Right hindlimb (tissue), 1 donor: ENCODE measurements at places on chromosomes 3 and 15.

GRCh38 chr3:195907684-195907933, 742 bp downstream of the TNK2 start:
- DNase-seq: peak; percentile 70

DNA sequence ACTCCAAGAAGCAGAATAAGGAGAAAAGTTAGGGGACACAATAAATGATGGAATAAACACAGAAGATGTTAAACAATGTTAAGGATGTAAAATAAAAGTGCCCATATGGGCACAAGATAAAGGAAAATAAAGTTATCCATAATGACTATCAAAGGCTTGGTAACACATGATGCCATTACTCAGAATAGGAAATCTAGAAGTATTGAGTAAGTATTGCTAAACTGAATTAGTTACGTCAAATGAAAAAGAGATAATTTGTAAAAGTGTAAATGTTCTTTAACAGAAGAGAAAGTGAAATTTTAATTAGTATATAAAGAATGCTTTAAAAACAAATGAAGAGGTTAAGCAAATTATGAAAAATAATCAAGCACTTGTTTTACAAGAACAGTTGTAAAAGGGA, 6.7 kb downstream of the COPS2 start:
- DNase-seq: no peak

DNA sequence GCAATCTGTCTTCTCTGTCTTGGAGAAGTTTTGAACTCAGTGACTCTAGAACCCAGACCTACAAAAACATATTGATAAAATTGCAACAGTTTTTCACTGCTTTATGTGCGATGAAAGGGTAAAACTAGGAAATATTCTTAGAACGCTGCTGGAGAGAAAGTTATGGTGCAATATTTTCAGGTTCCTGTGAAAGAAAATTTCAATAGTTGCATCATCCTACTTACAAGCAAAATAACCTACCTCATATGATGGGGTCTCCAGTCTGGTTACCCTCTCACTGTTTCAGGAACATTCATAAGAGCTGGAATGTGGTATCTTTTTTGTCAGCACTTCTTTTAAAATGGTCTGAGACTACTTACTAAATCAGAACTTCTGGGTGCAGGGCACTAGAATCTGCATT, 27.1 kb downstream of the GATM start:
- DNase-seq: no peak

DNA sequence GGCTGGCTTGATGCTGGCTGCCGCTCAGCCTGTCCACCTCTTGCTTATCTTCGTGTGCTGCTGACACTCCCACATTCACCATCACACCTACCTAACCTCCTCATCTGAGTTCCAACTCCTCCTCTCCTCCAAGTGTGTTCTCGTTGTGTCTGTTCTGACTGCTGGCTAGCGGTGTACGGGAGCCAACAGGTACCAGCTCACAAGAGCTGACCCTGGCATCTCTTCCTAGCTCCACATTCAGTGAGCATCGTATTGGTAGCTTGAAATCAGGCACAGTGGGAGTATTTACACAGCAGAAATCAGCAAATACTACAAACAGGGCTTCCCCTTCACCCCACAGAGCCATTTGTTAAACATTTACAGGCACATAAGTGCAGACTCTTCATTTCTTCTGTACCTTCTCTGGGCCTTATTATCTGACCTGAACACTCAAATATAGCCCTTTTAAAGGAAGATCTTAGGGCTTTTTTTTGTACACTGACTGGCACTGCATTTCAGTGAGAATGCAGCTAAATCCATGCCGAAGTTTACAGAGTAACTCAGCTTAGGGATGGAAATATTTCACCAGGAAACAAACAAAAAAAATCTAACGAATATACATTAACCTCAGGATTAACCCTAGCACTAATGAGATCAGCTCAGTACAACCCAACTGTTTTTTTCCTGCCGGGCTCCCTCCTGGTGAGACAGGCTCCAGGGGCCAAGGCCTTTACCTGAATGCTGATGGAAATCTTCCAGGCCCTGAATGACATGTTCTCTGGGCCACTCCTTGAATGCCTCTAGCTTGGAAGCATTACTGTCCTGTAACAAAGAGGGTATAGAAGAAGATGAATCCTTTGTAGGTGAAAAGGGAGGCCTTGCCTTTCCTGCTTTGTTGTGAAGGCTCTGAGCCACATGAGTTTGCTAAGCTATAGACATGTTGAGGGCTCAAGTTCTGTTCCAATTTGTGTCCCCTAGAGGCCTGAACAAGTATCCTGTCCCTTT, 150.5 kb upstream of the LPP start:
- DNase-seq: no peak

DNA sequence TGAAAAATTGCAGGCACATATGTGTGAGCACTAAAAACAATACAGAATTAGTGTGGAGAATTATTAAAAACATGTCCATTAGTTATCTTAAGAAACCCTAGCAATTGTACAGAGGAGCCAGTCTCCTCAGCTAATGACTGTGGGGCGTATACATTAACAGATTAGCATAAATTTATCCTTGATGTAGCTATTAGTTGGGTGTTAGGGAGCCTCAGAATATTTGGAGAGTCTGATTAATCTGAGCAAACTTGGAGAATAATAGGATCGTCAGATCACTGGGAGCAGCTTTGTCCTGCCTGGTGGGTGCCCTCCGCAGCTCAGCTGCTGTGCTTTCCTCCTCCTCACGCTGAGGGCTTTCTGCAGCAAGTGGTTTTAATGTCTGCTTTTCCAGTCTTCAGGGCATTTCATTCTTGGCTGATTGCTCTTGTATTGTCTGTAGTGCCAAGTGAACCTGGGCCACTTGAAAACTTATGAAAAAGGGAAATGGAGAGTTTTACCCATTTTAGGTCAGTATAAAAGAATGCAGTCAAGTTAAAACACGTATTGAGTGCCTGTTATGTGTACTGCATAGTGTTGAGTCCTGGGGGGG, 417.4 kb upstream of the SEMA6D start:
- DNase-seq: peak; percentile 30

DNA sequence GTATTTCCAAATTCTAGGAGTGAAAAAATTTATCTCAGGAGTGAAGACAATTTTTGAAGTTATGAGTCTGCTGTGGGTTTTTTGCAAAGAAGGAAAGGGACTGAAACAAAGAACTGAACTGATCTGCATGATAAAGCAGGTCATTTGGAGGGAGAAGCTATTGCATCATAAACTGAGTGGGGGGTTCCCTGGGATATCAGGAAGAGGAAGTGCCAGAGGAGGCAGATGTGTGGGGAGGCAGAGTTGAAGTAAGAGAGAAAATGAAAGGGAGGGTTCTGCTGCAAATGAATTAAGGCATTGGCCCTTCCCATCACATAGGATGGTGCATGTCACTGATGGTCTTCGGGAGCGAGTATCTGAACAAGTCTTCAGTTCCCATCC, 379.2 kb downstream of the VPS13C start:
- DNase-seq: no peak

GRCh38 chr3:17806201-17806600, 63.8 kb upstream of the TBC1D5 start:
- no peak for DNase-seq

DNA sequence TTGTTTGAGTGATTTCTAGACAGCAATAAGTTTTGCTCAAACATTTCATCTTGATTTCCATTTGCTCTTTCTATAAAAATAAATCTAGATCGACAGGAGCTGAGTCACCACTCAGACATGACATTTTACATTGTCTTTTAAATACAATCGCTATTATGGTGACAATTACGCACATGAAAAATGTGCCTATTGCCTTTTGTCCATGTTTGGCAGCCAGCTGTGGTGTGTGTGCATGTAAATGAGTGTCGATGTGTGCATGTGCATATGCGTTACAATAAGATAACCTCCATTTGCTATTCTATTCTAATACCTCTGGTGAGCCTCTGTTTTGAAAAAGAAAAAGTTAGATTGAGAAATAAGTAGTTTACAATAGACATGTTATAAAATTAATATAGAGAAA, 89.7 kb upstream of the GRM7 start:
- DNase-seq: no peak

DNA sequence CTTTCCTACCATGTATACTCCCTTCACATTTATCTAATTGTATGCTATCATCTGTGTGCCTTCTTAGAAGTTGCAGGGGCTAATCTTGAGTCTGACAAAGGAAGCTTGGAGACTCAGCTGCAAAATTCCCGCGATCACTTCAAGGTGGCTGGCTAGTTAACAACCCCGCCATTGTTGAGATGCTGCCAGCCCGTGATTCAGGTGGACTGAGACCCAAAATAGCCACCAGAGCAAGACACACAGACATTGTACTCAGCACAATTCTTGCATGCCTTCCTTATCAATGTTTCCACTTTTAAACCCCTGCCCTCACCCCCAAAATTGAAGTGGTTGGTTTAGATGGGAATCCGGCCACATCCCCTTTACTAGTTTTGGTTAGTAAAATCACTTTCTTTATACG, 225.8 kb upstream of the ZNF717 start:
- no peak for DNase-seq

- no peak for DNase-seq
Measured at GRCh38 chr3:17342119-17342518, 400.3 kb downstream of the TBC1D5 start.
